EH (cell line): ENCODE measurements at places on chromosomes 3 and 15.

- no peak for DNase-seq
These were observed 185.0 kb upstream of the EOMES start for GRCh38 chr3:27907148-27907547.

DNA sequence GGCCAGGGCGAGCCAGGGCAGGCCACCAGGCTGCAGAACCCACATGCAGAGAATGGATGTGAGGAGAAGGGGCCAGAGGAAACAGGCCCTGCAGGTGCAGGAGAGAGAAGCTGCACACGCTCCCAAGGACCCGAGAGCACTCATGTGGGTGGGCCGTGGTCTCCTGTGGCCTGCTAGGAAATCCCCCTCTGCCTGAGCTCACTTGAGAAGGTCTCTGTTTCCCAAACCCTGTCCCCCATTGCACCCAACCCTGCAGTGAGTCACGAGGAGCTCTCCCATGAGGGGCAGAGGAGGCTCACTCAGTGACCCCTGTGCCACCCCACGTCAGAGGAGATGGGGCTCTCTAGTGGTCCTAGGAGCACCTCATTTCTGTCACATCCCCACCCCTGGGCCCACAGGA lies 111.1 kb downstream of the KLF13 start:
- no peak for DNase-seq

DNA sequence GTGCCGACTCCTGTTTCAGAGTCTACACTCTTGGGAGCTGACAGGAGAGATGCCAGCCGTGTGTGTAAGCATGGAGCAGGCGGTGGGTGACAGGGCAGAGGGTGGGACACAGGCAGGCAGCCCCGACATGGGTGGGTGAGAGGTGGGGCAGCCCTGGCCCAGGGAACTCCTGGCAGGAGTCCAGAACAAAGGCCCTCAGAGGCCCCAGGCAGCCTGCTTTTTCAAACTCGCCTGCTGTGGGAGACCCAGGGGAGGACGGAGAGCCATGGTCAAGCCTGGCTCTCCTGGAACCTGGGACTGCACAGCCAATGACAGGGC lies 29.3 kb upstream of the SLC41A3 start:
- no peak for DNase-seq

DNA sequence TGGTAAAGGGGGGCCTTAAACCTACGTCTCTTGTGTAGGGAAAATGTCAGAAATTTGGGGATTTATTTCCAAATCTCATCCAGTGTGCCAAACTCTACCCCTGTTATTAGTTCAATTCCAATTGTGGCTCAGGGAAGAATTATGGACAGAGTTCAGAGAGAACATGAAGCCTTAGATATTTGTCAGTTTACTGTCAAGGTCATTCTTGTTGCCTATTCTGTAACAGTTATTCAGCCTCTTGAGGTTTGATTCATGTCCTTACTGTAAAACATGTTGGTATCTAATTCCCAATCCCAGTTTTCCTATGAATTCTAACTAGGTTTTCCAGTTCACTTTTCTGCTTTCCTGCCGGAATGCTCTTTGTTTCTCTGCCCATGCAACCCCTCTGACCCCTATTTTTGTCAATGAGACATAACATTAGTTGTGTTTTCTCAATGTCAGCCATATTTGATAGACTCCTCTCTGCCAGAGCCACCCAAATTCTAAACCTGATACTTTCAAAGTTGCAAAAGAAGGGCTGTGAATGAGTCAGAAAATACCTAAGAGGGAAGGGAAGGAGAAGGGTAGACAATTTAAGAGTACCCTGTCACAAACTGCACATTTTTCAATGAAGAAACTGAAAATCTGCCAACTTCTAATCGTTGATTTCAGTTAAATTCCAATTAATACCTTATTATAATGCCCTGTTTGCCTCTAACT lies 52.4 kb downstream of the ATOSA start:
- DNase-seq = no peak

DNA sequence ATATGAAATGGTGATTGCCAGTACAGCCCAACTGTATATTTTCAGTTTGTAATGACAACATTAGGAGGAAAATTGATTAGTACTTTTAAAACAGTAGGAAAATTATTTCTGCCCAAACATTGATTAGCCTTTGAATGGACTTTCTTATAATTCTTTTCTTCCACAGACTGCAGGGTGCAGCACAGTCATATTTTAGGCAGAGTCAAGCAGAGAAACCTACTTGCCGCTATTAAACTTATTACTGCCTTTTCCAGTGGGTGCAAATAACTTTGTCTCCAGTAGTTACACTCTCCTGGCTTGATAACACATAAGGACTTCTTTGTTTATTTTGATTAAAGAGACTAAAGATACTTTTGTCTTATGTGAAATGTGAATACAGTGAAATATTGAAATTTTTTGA lies 85.4 kb downstream of the PPM1L start:
- DNase-seq = no peak

DNA sequence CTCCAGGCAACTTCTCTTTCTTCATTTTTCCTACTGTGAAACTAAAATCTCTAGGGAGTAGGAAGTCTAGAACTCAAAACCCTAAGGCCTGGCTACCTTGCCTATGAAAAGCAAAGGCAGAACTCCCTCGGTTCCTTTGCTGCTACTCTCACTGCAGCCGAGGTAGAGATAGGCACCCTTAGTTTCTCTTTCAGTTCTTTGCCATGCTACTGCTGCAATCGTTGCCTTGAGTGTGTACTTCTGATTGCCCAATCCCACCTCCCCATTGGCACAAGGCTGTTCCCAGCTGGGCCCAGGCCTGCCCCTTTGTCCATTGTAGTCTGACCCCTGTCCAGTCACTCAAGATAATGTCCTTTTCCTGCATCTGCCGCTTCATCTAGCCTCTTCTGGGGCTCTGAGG lies 92.3 kb upstream of the MRPS22 start:
- no peak for DNase-seq

DNA sequence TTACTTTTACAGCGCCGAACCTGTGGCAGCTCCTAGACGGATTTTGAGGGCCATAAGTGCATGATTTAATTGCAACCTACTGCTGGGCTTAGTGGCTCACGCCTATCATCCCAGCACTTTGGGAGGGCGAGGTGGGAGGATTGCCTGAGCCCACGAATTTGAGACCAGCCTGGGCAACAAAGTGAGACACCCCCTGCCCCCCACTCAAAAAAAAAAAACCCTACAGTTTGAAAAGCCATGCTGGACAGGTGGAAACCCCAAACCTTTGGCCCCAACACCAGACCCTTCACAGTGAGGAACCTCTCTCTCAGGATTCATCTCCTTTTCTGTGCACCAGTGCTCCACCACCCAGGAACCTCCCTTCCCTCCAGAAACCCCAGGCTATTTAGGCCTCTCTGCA lies 1.1 kb upstream of the CDC25A start:
- no peak for DNase-seq

- DNase-seq = no peak
These were observed 3.5 kb upstream of the UCN2 start for GRCh38 chr3:48567090-48567489.

GRCh38 chr3:184486614-184487013 lies 75.0 kb upstream of the EPHB3 start:
- peak; percentile 54 for DNase-seq

DNA sequence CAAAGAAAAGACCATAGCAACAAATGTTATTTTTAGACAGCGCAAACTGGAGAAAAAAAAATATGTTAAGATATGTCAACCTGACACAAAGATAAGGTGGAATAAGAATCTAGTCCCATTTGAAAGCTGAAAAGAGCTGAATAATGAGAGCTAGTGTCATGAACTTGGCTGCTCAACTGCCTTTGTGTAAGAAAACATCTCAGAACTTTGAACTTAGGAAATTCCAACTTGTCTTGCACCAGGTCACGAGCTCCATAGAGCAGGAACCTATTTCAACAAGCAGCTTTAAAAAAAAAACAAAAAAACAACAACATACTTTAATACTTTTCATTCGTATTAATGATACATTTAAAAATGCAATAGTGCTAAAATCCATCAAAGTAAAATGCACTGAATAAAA lies 79.5 kb downstream of the ZNF280D start:
- DNase-seq = no peak

- peak; percentile 57 for DNase-seq
These were observed 985 bp downstream of the TRPC1 start for GRCh38 chr3:142724682-142725356.

GRCh38 chr3:108004647-108005046 lies 86.2 kb downstream of the CD47 start:
- no peak for DNase-seq

- no peak for DNase-seq
These were observed 150.8 kb upstream of the BNIP2 start for GRCh38 chr15:59839906-59840305.

DNA sequence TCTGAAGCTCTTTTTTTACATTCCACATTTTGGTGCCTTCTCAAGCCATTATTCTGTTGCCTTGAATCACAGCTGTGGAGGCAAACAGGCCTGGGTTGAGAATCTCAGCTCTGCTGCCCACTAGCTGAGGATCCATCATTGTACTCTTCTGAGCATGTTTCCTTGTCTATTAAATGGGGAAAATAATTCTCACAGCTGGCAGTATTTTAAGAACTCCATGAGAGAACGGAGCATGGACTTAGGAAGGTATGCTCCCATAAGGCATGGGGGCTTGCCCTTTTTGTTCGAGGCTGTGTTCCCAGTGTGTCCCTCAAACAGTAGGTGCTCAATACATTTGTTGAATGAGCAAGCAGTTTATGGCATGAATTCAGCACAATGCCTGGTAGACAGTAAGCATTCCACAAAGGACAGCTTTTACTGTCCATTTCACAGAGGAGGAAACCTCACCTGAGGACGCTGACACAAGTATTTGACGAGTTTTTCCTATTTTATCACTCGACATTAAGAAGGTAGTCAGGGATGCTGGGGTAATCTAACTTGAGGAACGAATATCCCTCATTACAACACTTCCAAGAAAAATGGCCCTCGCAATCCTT lies 2.1 kb upstream of the PTPRG start:
- peak; percentile 30 for DNase-seq

DNA sequence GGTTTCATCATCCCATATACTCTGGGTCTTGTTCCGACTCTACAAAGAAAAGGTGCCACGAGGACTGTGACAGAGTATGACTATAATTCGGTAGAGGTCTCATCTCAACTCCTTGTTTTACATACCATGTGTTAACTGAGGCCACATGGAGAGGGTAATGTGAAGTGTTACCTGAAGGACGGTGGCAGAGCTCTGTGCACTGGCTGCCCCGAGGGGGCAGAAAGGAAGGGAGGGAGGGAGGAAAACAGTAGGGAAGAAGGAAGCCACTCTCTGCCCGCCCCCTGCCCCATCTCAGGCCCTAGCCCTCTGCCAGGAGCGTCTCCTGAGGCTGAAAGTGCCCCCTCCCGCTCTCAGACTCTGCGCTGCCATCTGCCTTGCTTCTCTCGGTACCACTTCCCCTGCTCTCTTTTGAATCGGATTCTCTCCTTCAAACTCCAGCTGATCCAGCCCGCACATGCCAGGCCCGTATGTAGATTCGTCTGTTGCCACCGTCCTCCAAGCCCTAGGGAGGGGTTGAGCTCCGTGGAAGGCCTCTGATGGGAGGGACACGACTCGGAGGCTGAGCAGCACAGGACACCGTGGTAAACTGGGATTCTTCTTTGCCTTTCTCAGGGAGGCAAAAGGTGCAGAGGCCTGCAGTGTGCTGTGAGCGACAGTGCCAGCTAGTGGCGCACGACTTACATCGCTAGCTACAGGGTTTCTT lies 70.5 kb upstream of the ATP10A start:
- peak; percentile 90 for DNase-seq

GRCh38 chr3:2873986-2874385 lies 236.2 kb downstream of the IL5RA start:
- no peak for DNase-seq

DNA sequence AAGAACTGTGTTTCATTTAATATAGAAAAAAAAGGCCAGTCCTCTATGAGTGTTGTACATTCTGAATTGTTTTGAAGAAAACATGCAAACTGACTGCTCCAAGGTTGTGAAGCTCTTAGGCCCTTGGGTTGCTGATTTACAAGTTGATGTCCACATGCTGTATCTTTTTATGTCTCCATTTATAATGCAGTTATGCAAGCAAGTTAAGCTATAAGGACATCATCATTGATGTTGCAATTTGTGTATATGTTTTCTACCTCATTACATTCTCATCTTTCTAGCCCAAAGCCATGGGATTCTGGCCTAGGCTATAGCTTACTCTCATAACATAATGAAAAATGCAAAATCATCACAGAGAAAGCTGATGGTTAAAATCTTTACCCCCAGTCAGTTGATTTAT lies 245.7 kb upstream of the AGTR1 start:
- DNase-seq = no peak

DNA sequence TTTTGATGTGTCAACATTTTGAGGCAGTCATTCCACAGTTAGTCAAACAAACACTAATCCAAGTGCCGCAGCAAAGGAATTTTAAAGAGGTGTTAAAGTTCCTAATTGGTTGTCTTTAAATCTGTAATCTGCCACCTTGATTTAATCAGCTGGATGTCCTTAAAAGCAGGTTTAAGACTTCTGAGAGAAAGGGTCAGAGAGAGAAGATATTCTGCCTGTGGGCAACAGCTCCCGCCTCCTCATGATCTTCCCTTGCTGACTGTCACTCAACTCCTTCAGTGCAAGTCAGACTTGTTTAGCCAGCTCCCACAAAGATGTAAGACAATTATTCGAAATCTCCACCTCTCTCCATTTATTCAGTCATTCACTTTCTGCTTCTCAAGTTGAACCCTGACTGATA lies 92.6 kb upstream of the MYRIP start:
- no peak for DNase-seq

DNA sequence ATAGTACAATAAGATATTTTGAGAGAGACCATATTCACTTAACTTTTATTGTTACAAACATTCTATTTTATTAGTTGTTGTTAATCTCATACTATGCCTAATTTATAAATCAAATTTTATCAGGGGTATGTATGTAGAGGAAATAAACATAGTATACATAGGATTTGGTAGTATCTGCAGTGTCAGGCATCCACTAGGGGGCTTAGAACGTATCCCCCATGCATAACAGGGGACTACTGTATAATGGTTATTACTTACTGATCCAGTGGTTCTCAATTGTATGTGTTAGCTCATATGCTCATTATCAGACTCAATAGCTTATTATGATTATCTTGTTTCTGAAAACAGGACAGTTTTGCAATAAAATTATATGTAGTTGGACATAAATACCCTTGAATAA lies 27.6 kb downstream of the CMC1 start:
- DNase-seq = no peak

- no peak for DNase-seq
These were observed 210.5 kb downstream of the DOCK3 start for GRCh38 chr3:50885070-50885850.

- DNase-seq = no peak
These were observed 12.3 kb downstream of the ISLR start for GRCh38 chr15:74185710-74186348.

- DNase-seq = peak; percentile 30
These were observed at the start of gene CPLX3 for GRCh38 chr15:74826364-74826819. Gene CPLX3 (plus strand): TSS chr15:74826627. CDS start chr15:74826704, 77 bp downstream.
